ENCODE measurements at places on chromosomes 1 and 21.

GRCh38 chr1:243507672-243508302 lies 251.9 kb downstream of the SDCCAG8 start:
- no peaks in the 10 kb centered on the region for H3K27me3 ChIP-seq
- peak overlapping the region; percentile 73 for H3K27ac ChIP-seq
- no peak for DNase-seq

DNA sequence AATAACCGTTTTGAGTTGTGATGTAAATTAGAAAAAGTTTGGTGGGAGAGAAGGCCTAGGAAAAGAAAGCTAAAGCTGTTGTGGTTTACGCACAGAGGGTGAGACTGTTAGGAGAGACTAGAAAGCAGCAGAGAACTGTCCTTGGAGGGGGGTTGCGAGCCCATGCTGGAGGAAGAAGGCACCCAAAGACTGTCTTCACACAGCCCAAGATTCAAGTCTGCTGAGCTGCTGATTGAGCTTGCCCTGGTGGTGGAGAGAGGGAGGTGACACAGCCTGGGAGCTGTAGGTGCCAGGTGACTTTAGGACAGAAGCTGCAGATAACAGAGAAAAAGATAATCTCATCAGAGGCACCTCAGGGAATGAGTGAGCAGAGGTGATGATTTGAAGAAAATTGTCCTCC lies 18.3 kb upstream of the TLR5 start:
- H3K36me3 ChIP-seq: no peaks in the 10 kb centered on the region
- no peak for DNase-seq
- H3K27ac ChIP-seq: no peak overlapping the region

DNA sequence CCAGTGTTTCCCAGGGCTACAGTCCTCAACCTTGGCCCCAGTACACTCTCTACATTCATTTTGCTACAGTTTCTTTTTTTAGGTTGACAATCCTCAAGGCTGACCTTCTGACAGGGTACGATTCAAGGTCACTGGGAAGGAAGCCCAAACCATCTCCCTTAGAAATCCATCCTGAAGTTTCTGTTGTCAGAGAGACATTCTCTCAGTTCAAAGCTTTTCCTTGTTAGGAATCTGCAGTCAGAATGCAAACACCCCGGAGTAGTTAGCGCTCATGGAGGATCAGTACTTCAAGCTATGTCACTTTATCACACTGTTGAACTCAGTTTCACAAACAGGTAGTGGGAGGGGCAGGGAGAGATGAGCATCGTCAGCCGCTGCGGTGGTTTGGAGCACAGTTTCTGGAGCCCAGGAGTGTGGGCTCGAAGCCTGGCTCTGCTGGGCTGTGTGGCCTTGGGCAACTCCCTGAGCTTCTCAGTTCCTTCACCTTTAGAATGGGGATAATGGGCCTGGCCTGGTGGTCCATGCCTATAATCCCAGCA lies 4.2 kb downstream of the SLC2A5 start:
- no peak for DNase-seq
- H3K36me3 ChIP-seq: no peaks in the 10 kb centered on the region
- peaks cover 60% of the 10 kb centered on the region for H3K4me1 ChIP-seq

DNA sequence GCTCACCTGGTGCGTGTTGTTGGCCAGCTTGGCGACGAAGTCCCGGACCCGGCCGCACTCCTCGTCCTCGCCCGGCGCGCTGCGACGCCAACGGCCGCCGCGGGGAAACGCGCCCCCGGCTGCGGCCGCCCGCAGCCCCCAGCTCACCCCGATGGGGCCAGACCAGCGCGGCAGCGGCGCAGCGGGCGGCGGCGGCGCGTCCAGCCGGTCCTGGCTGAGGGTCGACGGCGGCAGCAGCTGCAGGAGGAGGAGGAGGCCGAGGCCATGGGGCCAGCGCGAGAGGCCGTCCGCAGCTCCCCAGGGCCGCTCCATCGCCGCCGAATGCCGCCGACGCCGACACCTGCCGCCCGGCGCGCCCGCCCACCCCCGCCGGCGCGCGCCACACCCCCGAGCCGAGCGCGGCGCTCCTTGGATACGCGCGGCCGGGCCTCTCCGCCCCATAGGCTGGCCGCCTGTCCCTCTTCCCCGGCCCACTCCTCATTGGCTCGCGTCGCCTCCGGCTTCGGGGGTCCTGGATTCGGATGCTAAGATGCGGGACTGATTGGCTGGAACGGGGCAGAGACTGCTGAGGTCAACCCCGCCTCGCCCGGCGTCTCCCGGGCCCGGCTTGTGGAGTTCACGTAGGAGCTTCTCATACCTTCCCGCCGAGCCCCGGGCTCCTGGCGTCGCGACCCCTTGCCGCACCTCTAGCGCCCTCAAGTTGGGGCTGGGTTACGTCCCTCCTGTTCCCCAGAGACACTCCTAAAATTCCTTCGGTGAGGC lies at the start of gene SORT1:
SORT1 (minus strand) TSS at position 338 of the 762 bp plus-strand sequence; CDS start at position 312, 26 bp downstream.
- peaks cover 20% of the 10 kb centered on the region for H3K36me3 ChIP-seq
- H3K27ac ChIP-seq: no peak within 1 kb of the TSS
- peak; percentile 54 for DNase-seq
- peak within 1 kb of the TSS; percentile 83 for H3K4me3 ChIP-seq
- H3K27me3 ChIP-seq: peaks cover 45% of the 10 kb centered on the region

DNA sequence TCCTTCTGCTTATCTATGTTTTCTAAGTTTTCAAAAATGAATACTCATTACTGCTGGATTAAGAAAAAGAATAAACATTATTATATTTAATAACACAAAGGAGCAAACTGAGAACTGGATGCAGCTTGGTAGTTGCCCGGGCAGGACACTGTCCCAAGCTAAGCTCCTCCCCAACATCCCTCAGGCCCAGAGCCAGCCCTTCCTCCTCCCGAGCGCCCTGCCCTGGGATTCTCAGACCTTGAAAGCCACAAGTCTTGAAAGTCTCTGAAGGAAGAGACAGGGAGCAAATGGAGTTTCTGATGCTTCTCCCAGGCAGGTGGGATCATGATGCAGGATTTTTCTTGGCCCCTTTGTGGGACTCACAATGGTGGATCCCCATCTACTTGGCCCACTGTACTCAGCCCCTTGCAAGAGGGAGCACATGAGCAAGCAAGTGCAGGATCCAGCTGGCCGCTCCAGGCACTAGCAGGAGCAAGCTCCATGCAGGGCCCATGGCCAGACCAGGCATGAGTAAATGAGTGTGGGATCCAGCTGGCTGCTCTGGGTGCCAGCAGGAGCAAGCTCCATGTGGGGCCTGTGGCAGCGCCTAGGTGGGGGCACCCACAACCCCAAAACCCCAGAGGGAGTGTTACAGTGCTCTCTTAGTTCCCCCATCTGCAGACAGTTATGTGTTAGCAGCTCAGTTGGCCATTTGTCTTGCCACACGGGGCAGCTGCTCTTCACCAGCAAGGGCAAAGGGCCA lies 32.1 kb upstream of the RAB4A start:
- H3K36me3 ChIP-seq: peaks cover 2% of the 10 kb centered on the region
- no peak for DNase-seq
- peaks cover 12% of the 10 kb centered on the region for H3K27me3 ChIP-seq

DNA sequence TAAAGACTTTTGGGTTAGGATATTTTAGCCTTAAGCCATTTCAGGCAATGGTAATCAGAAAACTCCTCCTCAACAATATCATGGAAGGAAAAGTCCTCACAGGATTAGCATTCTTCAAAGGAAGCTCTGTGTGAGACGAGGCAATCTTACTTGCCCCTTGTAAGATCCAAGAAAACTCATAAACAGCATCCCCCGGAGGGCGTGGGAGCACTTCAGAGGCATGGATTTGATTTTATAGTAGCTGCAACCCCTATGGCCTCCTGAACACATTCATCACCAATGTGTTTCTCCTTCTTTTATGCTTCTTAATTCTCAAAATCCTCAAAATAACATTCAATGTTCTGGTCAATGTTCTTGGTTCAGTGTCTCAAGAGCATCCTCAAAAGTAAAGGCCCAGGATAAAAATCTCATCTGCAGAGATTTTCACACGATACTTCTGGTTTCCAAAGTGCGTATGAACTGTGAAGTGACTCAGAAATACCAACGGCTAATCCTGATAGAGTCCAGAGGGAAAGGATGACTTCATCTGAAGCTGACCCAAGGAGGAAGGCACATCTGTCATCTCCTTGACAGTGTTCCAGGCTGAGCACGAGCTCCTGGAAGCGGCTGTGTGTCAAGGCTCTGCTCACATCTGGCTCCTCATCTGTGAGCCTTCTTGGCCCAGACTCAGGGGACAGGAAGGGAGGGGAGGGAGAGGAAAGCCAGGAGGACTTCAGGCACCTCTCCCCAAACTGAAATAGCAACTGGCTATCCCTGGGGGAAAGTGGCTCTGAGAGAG lies 49.3 kb upstream of the PSEN2 start:
- H3K4me1 ChIP-seq: peaks cover 23% of the 10 kb centered on the region
- H3K27ac ChIP-seq: no peak overlapping the region
- no peak overlapping the region for H3K4me3 ChIP-seq
- no peak for DNase-seq

- H3K4me3 ChIP-seq: peak overlapping the region; percentile 99
- no peaks in the 10 kb centered on the region for H3K27me3 ChIP-seq
- H3K27ac ChIP-seq: peak overlapping the region; percentile 98
- DNase-seq: no peak
- peaks cover 73% of the 10 kb centered on the region for H3K36me3 ChIP-seq
Measured at GRCh38 chr1:160342526-160342925, 524 bp downstream of the COPA start.

- no peak for DNase-seq
- peak within 1 kb of the TSS; percentile 95 for H3K27ac ChIP-seq
- no peaks in the 10 kb centered on the region for H3K27me3 ChIP-seq
- peak within 1 kb of the TSS; percentile 87 for H3K4me3 ChIP-seq
Measured at GRCh38 chr1:198638894-198639635, at the start of gene PTPRC. TSS of gene PTPRC (plus strand) at chr1:198639040. CDS start at chr1:198639269, 229 bp downstream.

GRCh38 chr1:209162651-209163050 lies 420.9 kb upstream of the CAMK1G start:
- no peak overlapping the region for H3K27ac ChIP-seq
- H3K4me1 ChIP-seq: no peaks in the 10 kb centered on the region
- no peaks in the 10 kb centered on the region for H3K27me3 ChIP-seq

DNA sequence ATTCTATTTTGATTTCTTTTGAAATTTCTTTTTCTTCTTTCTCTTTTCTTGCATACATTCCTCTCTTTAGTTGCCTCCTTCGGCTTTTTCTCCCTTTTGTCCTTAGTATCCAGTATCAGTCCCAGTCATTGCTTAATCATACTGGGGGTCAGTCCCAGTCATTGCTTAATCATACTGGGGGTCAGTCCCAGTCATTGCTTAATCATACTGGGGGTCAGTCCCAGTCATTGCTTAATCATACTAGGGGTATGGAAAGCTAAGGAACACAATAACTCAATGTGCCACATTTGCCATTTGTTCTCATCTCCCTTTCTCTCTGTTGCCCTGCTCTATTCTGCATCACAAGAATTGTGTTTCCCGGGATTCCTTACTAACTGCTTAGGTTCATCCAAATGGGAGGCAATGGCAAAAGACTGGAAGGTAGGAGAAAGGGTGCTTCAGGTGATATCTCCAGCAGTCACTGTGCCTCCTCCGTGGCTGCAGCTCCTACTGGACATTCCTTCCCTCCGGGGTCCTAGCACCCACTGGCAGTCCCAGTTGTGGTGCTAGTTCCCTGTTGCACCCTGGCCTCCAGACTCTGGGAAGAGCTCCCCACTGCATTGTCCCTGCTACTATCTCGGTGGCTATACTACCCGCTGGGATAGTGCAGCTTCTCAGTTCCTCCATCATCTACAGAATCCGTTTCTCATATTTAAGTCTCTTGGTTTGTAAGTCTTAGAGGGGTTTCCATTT lies 32.6 kb upstream of the LAMC1 start:
- no peak for DNase-seq
- H3K4me1 ChIP-seq: no peaks in the 10 kb centered on the region
- H3K4me3 ChIP-seq: no peak overlapping the region
- peaks cover 20% of the 10 kb centered on the region for H3K27me3 ChIP-seq

GRCh38 chr1:115458426-115459114 lies 120.5 kb upstream of the NGF start:
- no peaks in the 10 kb centered on the region for H3K36me3 ChIP-seq
- no peak overlapping the region for H3K4me3 ChIP-seq
- DNase-seq: no peak
- H3K4me1 ChIP-seq: no peaks in the 10 kb centered on the region
- H3K27me3 ChIP-seq: no peaks in the 10 kb centered on the region

DNA sequence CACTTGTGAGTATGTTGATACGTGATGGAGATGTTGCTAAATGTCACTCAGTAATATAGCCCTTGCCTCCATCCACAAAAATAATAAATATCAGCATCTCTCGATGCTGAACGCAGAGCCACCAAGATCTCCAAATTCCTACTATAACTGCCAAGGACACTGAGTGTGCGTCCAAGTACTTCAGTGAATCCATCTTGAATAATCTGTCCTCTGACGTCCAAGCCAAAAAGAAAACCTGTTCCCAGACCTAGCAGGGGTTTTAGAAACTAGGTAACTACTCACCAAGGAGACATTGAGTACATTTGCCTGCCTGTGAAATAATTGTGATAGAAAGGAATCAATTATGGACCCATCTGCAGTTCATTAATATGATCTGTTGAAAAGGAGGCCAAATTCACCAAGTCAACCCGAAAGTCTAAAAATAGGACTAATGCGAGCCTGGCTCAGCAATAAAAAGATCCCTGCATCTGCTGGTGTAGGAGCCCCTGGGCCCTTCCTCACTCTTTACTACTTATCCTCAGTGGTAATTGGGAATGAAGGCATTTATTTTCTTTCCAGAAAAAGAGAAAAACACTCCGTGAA lies 226.9 kb upstream of the IRF2BP2 start:
- H3K36me3 ChIP-seq: no peaks in the 10 kb centered on the region
- no peak overlapping the region for H3K4me3 ChIP-seq
- H3K27ac ChIP-seq: no peak overlapping the region
- peaks cover 13% of the 10 kb centered on the region for H3K4me1 ChIP-seq
- DNase-seq: no peak
- H3K27me3 ChIP-seq: no peaks in the 10 kb centered on the region

DNA sequence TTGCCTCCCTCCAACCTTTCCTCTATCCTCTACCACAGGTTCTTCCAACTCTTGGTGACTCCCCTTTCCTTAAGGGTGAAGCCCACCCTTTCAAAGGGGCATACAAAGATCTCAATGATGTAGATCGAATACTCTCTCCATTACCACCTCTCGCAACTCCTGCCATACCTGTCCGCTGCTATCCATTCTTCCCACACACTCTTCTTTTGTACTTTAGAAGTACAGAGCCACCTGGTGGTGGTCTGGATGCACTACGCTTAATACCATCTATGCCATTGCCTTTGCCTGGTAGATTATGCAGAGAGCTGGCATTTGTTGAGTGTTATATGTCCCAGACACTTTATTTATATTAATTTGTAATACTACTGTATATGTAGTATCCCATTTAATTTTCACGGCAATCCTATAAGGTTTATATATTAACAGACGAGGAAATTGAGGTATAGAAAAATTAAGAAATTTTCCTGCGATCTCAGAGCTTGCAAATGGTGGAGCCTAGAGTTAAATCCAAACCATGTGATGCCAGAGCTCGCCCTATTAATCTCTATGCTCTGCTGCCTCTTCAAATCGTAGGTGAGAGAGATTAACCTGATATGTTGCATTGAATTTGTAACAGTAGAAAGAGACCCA lies 22.9 kb downstream of the TSHB start:
- no peaks in the 10 kb centered on the region for H3K36me3 ChIP-seq
- peaks cover 2% of the 10 kb centered on the region for H3K27me3 ChIP-seq
- no peak overlapping the region for H3K27ac ChIP-seq
- no peak for DNase-seq

GRCh38 chr1:29890201-29890959 lies 654.1 kb downstream of the PTPRU start:
- H3K4me3 ChIP-seq: no peak overlapping the region
- H3K4me1 ChIP-seq: no peaks in the 10 kb centered on the region
- no peaks in the 10 kb centered on the region for H3K27me3 ChIP-seq
